Ammon's horn (tissue), 1 donor: ENCODE measurements at places on chromosomes 1 and 21.
A peak's percentile ranks its signal among the peaks of the same experiment; 100 is the strongest.

DNA sequence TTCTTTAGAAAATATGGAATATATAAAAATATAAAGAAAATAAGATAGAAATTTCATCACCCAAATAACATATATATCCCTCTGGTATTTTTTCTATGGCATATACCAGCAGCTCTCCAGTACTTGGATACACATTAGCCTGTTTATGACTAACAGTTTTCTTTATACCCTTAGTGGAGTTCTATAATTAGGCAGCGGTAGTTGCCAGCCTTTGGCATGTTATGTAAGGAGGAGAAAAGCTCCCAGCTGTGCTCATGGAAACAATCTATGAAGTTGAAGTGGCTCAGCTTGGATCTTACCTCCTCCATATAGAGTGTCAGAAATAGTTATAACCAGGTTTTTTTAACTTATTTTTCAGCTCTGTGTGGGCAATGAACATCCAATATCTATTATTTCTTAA lies 1636.8 kb downstream of the AMY1C start:
- DNase-seq = peak; percentile 7

DNA sequence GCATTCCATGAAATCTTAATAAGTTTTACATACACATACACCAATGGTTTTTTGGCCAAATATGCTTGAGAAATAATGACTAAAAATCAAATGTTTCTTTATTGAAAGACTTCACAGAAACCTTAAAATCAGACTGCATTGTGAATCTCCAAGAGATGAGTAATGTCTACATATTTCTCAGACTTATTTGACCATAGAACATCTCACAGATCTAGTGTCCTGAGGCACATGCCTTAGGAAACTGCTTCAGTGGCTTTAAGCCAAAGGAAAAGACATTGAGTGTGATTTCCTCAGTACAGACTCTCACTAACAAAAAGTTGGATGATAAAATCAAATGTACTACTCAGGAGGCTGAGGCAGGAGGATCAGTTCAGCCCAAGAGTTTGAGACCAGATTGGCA lies 6.2 kb upstream of the C1orf105 start:
- DNase-seq = no peak

DNA sequence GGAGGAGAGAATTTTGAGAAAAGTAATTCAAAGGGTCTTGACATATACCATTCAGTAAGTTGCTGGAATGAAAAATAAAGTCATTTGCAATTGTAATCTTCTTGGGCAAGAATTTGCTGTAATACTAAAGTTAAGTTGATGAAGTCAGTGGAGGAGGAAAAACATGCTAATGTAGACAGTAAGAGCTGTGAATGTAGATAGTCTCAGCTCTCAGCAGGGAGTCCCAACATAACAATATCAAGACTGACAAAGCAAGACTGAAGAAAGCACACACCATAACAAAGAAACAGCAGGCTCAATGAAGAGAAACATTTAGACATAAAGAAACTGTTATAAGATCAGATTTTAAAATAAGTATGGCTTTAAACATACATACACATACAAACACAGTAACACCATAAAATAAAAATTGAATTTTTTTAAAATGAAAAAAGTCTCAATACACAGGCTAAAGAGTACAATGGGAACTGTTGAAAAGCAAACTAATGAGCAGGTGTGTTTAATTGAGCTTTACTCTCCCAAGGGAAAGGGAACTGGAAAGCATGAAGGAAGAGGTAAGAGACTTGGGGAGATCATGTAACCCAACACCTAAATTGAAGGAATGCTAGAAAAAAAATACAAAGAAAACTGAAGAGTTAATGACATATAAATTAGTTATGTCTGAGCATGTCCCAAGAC lies 336.3 kb upstream of the NCAM2 start:
- DNase-seq = no peak

- DNase-seq = no peak
Observed at GRCh38 chr1:90807329-90807728, 90.2 kb upstream of the BARHL2 start.

- DNase-seq = no peak
Observed at GRCh38 chr1:58884706-58885661, 101.1 kb upstream of the JUN start.

DNA sequence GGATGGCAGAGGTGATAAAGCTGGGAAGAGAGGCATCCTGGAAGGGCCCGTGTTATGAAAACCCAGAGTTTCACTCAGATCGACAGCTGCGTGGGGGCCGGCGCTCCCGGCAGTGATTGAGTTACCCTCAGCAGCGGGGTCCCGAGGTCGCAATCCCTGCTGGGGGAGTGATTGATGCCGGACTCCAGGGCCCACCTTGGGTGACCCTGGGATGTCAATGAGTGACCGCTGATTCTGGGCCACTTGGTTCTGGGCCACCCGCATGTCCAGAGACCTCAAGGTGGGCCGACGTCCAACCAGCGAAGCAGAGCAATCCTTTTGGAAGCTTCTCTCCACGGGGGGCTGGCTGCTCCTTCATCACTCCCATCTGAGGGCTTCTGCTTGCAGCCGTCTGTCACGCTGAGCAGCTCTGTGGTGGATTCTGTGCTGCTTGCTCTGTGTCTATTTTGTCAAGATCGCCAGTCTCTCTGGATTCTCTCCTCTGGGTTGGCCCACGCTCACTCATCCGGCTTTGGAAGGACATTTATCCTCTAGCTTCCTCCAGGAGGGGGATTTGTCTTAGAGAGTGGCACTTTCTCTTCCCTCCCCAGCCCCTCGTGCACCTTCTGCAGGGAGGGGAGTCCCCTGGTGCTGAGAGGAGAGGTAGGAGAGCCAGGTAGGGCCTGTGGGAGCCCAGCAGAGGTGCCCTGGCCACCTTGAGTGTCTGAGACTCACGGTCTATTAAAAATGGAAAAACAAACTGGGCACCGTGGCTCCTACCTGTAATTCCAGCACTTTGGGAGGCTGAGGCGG lies 110.9 kb upstream of the C1orf174 start:
- no peak for DNase-seq
